ENCODE measurements at places on chromosomes 2 and 18.

DNA sequence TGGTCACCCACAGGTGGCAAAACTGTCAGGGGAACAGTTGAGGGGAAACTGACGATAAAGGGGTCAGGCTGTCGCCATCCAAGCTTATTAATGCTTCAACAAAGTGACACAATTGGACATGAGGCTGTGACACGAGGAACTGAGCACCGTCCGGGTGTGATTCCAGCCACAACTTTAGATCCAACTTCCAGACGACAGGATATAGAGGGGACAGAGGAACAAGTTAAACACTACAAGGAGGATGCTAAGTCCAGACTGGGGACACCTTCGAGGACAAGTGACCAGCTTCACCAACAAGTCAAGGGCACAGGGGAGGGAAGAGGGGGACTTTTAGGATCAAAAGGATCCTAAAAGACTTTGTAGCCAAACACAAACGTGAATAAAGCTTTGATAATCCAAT lies 23.8 kb downstream of the BOK start:
- DNase-seq: no peak

DNA sequence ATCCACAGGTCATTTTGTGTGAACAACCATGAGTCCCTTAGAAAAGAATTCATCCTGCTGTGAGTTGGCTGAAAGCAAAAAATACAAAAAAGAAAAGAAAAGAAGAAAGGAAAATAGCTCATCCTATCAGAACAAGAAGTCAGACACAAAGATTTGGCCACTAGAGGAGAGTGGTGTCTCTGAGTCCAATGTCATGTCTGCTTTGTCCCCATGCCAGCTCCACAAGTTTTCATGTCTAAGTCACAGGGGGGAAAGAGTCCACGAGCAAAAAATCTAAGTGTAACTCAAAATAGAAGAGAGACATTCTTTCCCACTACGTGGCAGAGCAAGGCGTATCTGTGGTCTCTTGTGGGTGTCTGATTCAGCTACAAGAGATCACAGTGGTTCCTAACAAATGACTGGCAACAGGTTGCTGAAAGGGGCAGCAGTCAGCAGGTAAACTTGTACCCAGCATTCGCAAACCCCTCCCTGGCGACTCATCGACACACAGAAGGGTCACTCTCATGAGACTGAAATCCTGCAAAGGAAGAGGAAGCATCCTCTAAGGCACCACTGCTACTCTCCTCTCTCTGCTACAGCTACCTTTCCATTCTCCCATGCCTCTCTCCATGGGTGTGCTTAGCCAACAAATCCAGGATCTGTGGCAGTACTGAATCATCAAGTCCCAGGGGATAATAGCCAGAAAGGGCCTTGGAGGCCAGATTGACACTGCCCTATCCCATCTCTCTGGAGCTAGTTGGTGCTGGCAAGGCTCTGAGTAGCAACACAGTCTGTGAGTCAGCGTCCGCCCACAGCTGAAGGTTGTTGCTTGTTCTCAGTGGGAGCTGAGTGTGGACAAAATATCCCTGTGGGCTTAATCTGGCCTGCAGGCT lies 123.0 kb upstream of the SLC39A10 start:
- DNase-seq: no peak

DNA sequence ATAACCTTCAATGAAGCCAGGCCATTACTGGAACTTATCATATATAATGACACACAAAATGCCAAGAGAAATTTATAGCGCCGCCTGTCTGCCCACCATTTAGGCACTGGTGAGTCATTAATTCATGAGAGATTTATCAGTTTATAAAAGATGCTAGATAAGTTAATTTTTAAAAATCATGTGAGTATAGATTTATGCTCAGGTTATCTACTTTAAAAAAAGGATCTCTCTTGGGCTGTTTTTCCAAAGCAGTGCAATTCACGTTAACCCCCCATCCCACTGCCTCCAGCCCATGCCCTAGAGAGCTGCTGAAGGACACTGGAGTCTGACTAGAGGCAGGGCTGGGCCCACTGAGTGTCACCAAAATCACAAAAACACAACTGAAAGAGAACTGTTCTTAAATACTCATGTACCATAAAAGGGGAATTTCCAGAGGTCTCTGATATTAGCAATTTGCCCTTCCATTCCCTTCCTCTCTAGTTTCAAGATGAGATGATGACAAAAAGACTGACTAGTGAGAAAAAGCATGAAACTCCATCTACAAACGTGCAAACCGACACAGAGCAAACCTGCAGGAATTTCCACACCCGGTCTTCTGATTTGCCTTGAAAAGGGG lies 160.8 kb downstream of the BCL2 start:
- no peak for DNase-seq

GRCh38 chr2:45483997-45484396 lies 127.1 kb downstream of the SRBD1 start:
- no peak for DNase-seq

DNA sequence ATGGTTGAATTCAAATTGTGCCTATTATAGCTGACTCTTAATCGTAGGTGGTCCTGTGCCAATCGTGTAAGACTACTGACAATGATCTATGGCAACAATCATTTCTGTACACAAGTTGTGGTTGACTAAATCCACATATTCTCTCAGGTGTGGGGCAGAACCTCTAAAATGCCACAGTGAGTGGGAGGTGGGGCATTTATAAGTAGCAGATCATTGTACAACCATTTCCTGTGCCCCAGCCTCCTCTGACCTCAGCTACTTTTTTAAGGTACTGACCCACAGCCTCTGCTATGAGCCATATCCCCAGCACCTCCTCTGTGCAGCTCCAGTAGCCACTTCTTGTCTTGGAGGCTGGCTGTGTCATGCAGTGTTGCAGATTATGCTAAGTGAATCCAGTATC lies 48.6 kb upstream of the RAPH1 start:
- DNase-seq: no peak

Measured in NCI-H774 (cell line).